Mucosa of gallbladder (tissue), 1 donor: ENCODE measurements at places on chromosomes 5 and 9. TPM values are rescaled to one million over a fixed set of nuclear protein-coding genes. Genes with fewer than 3 reads are reported as not detected.

The EGFLAM gene
- total RNA-seq, result 4.3 TPM

DNA sequence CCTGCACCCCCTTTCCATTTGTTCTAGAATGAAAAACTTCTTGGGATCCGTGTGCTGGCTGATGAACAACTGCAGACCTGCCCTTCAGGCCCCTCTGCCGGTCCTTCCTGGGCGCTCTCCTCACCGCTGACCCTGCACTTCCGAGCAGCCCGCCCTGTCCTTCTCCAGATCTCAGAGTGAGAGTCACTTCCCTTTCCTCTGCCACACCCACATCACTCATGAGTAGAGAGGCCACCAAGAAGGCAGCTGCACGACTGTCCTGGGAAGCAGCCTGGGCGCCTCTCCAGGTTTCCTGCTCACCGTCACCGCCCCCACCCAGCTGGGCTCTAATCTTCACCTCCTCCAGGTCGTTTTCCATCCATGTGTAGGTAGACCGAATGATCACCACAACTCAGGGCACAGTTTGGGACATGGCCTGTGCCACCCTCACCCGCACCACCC, 35.0 kb upstream of the NSMF start:
- no peak for DNase-seq

The ADAMTSL2 gene
- total RNA-seq, result 14.0 TPM

The RNF14 gene
- total RNA-seq, result 62.7 TPM

- DNase-seq, result peak; percentile 30
Measured at GRCh38 chr9:106883030-106883429, 20.1 kb downstream of the ZNF462 start.

DNA sequence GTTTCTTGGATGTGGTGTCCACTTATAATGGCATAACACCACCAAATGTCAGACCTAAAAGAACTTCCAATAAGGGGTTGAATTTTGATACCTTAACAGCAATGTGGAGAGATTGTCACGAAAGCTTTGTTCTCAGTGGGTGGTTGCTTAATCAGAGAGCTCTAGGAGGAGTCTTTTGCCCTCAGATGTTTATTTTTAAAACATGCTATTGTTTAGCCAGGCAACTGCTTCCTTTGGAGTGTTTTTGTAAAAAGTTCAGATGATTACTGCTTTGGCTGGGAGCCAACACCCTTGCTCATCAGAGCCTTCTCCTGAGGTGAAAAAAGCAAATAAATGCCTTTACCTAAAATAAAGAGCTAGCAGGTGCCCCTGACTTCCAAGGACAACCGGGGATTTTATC, 65.0 kb downstream of the SLC1A1 start:
- no peak for DNase-seq

- no peak for DNase-seq
Measured at GRCh38 chr9:89863141-89863540, 258.3 kb downstream of the GADD45G start.

GRCh38 chr9:73743826-73744225, 592.2 kb downstream of the ANXA1 start:
- DNase-seq, result no peak

DNA sequence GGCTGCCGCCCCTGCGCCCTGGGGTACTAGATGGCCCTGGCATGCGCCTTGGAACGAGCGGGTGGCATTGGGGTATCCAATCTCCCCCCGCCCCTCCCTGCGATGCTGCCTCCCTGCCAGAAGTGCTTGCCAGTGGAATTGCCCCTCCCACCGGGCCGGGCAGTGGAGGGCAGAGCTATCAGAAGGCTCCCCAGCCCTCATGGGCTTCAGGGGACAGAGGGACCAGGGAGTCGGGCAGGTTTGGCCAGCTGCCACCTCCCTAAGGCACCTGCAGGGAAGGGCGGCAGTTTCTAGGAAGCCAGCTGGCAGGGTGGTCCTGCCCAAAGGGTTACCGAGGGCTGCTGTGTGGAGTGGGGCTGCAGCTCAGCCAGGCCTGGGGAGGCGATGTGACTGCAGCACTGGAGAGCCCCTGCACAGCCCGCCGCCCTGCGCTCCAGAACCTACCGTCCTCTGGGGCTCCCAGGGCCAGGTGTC, 52.8 kb upstream of the EGFL7 start:
- no peak for DNase-seq

DNA sequence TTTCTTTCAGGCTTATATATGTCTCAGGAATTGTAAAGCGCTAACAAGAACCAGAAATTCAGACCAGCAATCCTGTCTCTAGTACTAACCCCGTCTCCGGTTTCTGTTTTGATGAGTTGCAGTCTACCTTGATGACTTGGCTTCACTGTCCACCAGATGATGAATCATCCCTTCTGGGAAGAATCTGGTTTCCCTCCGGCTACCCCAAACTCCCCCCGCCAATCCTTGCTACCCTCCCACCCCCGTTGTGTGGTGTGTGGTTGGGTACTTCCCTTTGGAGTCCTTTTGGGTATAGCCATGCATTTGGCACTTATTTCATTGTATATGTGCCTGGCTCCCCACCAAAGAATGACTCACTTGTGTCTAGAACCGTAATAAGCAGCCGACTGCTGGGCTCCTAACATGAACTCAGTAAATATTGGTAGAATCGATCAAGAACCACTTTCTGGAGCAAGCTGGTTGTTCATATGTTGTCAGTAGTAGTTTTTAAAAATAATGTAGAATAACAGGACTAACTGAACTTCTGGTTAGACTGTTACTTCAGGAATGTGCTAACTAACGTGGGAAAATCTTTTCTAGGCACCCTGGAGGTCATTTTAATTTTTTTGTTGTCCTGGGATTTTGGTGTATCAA, 8.3 kb upstream of the TGFBI start:
- DNase-seq, result peak; percentile 50

The MOB3B gene
- total RNA-seq, result 19.3 TPM

DNA sequence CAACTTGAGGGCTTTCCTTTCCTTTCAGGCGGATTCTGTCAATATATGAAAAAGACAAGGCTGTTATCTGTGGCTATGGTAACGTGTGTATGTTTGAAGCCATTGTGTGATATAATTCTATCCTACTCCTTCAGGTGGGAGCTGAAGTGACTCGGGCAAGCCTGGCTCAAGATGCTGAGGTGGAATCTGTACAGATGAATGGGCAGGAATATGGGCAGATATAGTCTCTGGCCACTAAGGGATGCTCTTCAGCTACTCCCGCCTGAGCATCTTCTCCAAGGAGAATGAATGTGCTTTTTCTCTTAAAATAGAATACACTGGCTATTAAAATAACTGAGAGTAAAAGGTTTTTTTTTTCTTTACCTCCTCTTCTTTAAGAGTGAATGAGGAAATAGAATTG, 244.8 kb downstream of the ADGRV1 start:
- DNase-seq, result no peak

The PCDHB9 gene
- 2.1 TPM for total RNA-seq

The UBE2QL1 gene
- 1.6 TPM for total RNA-seq
